ENCODE measurements at places on chromosomes 2 and 18. TPM values are rescaled to one million over a fixed set of nuclear protein-coding genes. Genes with fewer than 3 reads are reported as not detected.

ABHD1 gene
- 1.3 TPM for total RNA-seq

ANTXR1 gene
- 167 TPM for total RNA-seq

NFU1 gene
- total RNA-seq: 52.8 TPM

TIGD1 gene
- total RNA-seq: 4.7 TPM

BIRC6 gene
- 40.4 TPM for total RNA-seq

UGT1A4 gene
- not detected for total RNA-seq

CPSF3 gene
- 57.8 TPM for total RNA-seq

DYNAP gene
- total RNA-seq: not detected

ZBTB7C gene
- 0.05 TPM for total RNA-seq

UGT1A10 gene
- total RNA-seq: 0.26 TPM

DLGAP1 gene
- total RNA-seq: 0.09 TPM

TEX261 gene
- total RNA-seq: 90.1 TPM

DNAJB2 gene
- 54.5 TPM for total RNA-seq

PLEKHH2 gene
- 0.92 TPM for total RNA-seq

ST8SIA5 gene
- 0.02 TPM for total RNA-seq

CYRIA gene
- 0.14 TPM for total RNA-seq

REG3A gene
- not detected for total RNA-seq

TANC1 gene
- 10.6 TPM for total RNA-seq

ZNF638 gene
- 72.2 TPM for total RNA-seq

ANKMY1 gene
- 9.1 TPM for total RNA-seq

EMILIN1 gene
- total RNA-seq: not detected

ZNG1B gene
- total RNA-seq: 42.8 TPM

RAD51AP2 gene
- not detected for total RNA-seq

DNAJC27 gene
- total RNA-seq: 1.8 TPM

CIAO1 gene
- 71.0 TPM for total RNA-seq

SLC16A14 gene
- total RNA-seq: 1.4 TPM

GTF2A1L gene
- total RNA-seq: not detected

CKAP2L gene
- total RNA-seq: 11.8 TPM

MC2R gene
- not detected for total RNA-seq

CD302 gene
- 2.8 TPM for total RNA-seq

ZNF385B gene
- 0.20 TPM for total RNA-seq

RESP18 gene
- total RNA-seq: not detected

LIPT1 gene
- 3.8 TPM for total RNA-seq

PROM2 gene
- total RNA-seq: not detected

PDE11A gene
- 0.40 TPM for total RNA-seq

PARD3B gene
- total RNA-seq: 0.80 TPM

FNDC4 gene
- 4.3 TPM for total RNA-seq

KCNG3 gene
- 1.3 TPM for total RNA-seq

NPPC gene
- not detected for total RNA-seq

C2orf15 gene
- total RNA-seq: 0.45 TPM

ZDBF2 gene
- 1.1 TPM for total RNA-seq

CEBPZ gene
- total RNA-seq: 79.7 TPM

SP110 gene
- total RNA-seq: 6.8 TPM

MAP3K19 gene
- total RNA-seq: not detected

RAB17 gene
- total RNA-seq: 0.10 TPM

SH3RF3 gene
- 0.40 TPM for total RNA-seq

Measured in A549 treated with DMSO at 1 μM for 4 hours (cell line).